ENCODE measurements at places on chromosomes 16 and 17. TPM values are rescaled to one million over a fixed set of nuclear protein-coding genes. Genes with fewer than 3 reads are reported as not detected.

The UTS2R gene
- not detected for total RNA-seq

The FAM222B gene
- 9.6 TPM for total RNA-seq

The KPNA2 gene
- 71.3 TPM for total RNA-seq

The ZPBP2 gene
- total RNA-seq = not detected

The GJC1 gene
- total RNA-seq = 39.9 TPM

The VEZF1 gene
- 36.5 TPM for total RNA-seq

The MPV17L gene
- 0.72 TPM for total RNA-seq

The CD68 gene
- 20.6 TPM for total RNA-seq

The MMP25 gene
- total RNA-seq = not detected

The KRTAP3-2 gene
- not detected for total RNA-seq

The IRX3 gene
- total RNA-seq = 12.7 TPM

The GLTPD2 gene
- not detected for total RNA-seq

The VPS25 gene
- total RNA-seq = 83.3 TPM

The HSD17B1 gene
- 8.4 TPM for total RNA-seq

The PPM1E gene
- 0.22 TPM for total RNA-seq
